Activated T-helper 1 cell treated with Interleukin-2 at 50 U/mL for 16 hours (primary cell): ENCODE measurements at places on chromosomes 3 and 15.

GRCh38 chr3:59777667-59778077, 727.8 kb upstream of the CFAP20DC start:
- DNase-seq: no peak

DNA sequence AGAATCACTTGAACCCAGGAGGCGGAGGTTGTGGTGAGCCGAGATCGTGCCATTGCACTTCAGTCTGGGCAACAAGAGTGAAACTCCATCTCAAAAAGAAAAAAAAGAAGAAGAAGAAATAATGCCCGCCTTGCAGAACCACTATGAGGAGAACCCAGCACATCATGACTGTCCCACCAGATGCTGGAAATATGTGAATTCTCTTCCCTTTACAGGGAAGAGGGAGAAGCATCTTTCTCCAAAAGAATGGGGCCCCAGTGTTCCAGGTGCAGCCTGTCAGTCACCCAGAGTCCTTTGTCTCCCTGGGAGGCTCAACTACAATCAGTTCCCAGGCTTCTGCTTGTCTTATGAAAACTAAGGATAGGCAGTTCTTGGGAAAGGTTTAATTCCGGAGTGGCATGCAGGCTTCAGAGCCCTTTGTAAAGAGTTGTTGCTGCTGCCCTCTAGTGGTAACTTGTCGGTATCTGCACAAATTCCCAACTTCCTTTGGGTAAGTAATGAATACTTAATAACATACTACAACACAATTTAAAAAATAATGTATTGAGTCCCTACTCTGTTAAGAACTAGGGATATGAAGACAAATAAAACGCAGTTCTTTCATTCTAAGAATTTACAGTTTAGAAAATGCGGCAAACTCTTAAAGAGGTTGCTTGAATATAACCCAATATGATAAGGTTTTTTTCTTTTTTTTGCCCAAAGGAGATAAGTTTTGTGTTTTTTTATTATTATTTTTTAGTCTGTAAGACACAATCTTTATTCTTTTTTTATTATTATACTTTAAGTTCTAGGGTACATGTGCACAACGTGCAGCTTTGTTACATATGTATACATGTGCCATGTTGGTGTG, 18.6 kb upstream of the TICRR start:
- no peak for DNase-seq

DNA sequence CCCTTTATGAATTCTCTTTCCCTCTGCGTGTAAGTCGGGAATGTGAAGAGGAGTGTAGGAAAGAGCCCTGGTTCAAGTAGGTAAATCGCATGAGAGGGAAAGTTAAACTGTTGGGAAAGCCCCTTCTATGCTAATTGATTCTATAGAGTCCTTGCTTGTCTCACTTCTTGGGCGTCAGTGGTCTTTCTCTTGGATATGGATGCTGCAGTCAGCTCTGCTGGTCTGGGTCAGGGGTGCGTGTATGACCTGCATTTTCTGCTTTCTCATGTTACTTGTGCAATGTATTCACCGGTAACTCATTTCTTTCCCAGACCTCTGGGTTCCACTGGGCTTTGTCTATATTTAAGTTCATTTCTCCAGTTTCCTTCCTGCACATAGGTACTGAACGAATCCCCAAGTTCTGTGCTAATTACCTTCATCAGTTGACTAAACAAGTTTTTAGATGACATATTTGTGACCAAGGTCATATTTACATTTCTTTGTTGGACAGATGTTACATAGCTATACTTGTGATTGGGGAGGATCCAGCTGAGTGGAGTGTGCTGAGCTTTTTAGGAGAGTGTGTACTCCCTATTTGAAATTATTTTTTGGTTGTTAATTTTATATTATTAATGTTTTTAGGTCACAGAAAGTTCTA, 1.4 kb downstream of the SETD5 start:
- DNase-seq: no peak

GRCh38 chr3:18112674-18113375, 312.3 kb downstream of the SATB1 start:
- DNase-seq: no peak

- DNase-seq: no peak
These were observed 5.0 kb downstream of the MEX3B start for GRCh38 chr15:82040862-82041261.

DNA sequence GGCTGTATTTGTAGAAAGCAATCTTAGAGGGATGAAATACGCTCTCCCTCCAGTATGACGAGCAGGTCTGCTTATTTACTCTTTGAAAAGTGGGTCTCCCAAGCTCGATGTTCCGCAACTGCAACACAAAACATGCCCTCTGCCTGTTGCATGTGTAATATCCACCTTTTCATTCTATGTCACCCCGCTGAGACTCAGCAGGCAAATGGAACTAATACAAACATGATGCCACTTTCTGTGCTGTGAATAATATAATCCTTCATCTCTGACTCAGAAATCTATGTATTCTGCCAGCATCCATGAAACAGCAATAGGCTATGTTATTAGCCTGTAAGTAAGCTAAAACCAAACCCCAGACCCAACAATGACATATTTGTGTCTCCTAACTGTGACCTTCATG, 200.8 kb upstream of the TMCO5A start:
- DNase-seq: no peak

GRCh38 chr3:24608701-24609390, 114.2 kb upstream of the THRB start:
- no peak for DNase-seq

GRCh38 chr3:30044515-30044914, 561.9 kb upstream of the TGFBR2 start:
- DNase-seq: no peak

GRCh38 chr3:117105686-117106085, 396.1 kb downstream of the TUSC7 start:
- DNase-seq: no peak

DNA sequence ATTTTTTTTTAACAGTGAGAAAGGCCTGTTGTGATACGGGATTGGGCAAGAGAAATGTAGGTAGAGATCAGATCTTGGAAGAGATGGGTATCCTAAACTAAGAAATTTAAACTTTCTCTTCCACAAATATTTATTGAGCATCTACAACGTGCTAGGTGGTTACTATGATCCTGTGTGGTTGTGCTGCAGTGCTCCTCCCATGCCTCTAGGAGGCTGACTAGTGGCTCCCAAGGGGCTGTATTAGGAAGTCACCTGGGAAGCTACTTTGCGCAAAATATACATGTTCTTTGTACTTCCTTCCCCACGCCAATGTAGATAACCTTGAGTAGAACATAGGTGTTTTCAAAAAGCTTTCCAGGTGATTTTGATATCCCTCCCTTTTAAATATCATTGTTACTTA, 27.2 kb downstream of the USP3 start:
- DNase-seq: no peak

DNA sequence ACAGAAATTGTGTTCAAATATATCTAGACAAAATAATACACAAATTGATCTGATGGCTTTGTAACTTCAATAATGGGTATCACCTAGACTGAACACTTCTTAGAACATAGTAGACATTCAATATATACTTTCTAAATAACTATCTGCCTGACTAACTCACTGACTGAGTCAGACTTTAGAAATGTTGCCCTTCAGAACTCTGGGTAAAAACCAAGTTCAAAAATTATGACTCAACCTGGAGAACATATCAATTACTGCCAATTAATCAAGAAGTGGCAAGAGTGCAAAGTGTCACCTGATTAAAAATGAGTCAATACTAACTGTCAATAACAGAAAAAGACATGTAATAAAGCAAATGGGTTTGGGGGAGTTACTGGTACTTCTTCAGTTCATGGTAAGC, 144.6 kb upstream of the TMCO5A start:
- no peak for DNase-seq

GRCh38 chr3:76403556-76403955, 618.2 kb upstream of the ZNF717 start:
- no peak for DNase-seq

DNA sequence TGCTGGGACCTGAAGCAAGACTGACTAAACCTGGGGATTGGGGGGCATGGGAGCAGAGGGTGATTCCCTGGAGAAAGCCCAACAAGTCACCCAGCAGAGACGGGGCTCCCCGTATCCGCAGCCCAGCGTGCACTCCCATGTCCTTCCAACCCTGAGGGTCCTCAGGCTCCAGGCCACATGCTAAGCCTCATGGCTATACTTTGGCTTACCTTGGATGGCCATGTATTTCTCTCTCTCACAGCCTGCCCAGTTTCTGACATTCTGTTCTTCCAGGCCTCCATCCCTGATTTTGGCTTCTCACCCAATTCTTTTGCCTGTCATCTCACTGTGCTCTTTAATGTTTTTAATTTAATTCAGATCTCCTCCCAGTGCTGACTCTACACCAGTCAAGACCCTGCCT, 126.8 kb upstream of the CTDSPL start:
- no peak for DNase-seq

DNA sequence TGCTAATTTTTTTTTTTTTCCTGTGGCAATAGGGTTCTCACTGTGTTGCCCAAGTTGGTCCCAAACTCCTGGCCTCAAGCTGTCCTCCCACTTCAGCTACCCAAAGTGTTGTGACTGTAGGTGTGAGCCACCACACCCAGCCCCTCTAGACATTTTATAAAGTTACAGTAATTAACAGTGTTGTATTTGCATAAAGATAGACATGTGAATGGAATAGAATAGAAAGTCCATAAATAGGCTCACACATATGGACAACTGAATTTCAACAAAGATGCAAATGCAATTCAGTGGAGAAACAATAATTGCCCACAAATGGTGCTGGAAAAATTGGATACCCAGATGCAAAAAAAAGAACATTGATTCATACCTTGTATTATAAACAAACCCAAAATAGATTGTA, 39.9 kb downstream of the PLS1 start:
- DNase-seq: no peak

GRCh38 chr15:61835029-61835428, 225.2 kb downstream of the VPS13C start:
- DNase-seq: no peak
